ENCODE measurements at places on chromosomes 1 and 21.

- no peak for DNase-seq
These were observed 32.2 kb upstream of the RNF11 start for GRCh38 chr1:51203874-51204245.

- no peak for DNase-seq
These were observed 11.2 kb upstream of the PAX7 start for GRCh38 chr1:18619467-18619835.

GRCh38 chr1:54577612-54578011 lies 29.6 kb downstream of the ACOT11 start:
- DNase-seq, result no peak

DNA sequence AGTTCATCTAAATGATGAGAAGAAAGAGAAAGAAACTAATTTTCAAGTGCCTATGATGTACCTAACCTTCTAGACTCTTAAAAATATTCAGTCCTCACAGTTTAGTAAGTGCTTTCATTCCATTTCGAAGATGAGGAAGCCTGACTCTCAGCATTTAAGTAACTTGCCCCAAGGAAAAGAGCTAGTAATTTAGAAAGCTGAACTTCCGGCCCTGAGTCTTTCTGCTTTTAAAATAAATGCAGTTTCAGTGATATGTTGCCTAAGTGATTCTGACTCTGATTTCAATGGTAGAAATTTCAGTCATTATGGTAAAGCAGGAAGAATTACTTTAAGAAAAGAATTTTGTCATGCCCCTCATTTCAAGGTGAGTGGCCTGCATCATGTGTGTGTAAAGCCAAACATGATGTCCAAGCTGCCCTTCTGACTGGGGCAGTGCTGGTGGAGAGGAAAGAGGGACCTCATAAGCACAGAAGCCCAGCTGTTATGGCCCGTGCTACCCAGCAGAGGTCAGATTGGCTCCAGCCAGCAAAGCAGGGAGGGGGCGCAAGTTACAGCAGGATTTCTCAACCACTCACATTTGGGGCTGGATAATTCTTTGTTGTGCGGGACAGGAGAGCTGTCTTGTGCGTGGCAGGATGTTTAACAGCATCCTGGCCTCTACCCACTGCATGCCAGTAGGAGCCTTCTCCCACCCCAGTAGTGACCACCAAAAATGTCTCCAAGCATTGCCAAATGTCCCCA lies 10.7 kb downstream of the ATP1A4 start:
- DNase-seq, result no peak

DNA sequence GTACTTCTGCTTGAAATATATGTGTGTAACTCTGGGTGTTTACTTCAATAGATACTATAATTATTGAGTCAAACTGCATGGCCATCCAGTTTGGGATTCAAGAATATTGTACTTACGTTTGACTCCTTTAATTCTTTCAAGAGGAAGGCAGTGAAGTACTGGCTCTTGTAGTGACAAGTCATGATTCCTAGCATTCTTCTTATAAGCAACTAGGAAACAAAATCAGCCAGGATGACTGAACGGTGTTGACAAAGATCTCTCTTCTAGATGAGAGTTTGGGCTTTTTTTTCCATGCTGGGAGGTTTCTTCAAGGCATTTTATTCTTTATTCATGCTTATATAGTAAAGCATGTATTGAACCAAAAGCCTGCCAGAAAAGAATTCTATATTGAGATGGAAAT lies 58.3 kb downstream of the CLEC20A start:
- DNase-seq, result no peak

GRCh38 chr1:213998785-213999184 lies 11.0 kb downstream of the PROX1 start:
- no peak for DNase-seq

DNA sequence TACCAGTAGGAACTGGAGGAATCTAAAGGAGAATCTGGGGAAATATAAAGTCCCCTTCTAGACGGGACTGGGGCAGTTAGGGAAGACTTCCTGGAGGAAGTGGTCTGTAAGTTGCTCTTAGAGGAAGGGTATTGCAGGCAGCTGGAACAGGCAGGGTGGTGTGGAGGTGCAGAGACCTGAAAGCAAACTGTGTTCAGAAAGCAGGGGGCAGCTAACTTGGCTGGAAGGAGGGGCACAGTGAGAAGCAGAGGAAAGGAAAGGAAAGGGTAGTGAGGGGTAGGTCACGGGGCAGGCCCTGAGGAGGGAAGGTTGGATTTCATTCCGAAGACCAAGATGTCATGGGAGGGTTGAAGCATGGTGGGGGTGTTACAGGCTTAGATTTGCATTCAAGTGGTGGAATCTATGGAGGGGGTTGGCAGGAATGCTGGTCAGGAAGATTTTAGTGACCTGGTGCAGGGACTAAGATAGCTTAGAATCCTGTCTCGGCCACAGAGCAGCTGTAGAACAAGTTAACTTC lies 240.7 kb downstream of the FOXD2 start:
- no peak for DNase-seq

GRCh38 chr1:31397360-31398095 lies 15.5 kb upstream of the SERINC2 start:
- no peak for DNase-seq

GRCh38 chr1:89884718-89885596 lies 64.1 kb downstream of the LRRC8D start:
- DNase-seq, result no peak

DNA sequence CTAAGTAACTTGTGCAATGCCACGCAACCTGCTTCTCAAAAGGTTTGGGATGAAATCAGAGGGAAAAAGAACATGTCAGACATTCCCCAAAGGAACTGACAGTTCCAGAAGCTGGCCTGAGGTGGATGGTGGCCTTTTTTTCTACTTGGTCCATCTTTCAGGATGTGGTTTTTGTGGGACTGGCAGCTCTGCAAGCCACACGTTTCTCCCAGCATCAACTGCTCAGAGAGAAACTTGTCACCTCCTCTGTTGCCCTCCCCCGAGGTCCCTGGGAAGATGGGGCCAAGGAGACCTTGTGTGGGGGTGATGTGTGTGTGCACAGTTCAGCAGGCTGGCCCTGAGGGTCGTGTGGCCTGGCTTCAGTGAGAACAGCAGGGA lies 2.5 kb upstream of the DHRS3 start:
- no peak for DNase-seq

DNA sequence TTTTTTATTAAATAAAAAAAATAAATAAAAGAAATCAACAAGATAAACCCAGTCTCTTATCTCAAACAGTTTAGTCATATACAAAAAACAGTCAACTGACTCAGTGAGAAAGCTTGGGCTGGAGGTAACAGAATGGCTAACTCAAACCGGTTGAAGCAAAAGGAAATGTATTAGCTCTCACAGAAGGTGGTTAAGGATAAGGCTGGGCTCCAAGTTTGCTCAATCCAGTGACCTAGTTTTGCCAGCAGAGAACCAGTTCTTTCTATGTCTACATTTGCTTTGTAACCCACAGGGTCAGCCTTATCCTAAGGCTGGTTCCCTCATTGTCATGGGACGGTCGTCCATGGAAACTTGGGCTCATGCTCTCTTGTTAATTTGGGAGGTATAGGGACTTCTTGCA lies 144.5 kb upstream of the L1TD1 start:
- DNase-seq, result no peak

DNA sequence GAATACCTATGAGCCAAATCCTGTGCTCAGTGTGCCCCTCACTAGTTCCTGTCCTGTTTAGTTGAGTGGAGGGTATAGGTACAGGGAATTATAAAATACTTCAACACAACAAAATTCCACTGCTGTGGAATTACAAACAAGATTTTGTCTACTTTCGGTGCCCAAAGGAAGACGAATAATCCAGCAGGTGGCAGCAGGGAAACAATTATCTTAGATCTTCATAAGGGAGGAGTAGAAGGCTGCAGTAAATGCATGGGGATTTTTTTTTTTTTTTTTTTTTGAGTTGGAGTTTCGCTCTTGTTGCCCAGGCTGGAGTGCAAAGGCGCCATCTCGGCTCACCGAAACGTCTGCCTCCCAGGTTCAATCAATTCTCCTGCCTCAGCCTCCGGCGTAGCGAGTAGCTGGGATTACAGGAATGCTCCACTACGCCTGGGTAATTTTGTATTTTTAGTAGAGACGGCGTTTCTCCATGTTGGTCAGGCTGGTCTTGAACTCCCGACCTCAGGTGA lies 2.0 kb upstream of the PIP5K1A start:
- DNase-seq, result peak; percentile 32

- DNase-seq, result no peak
These were observed 202.6 kb downstream of the GRIK1 start for GRCh38 chr21:29737186-29737585.

GRCh38 chr1:223301371-223301770 lies 62.6 kb downstream of the SUSD4 start:
- DNase-seq, result no peak

DNA sequence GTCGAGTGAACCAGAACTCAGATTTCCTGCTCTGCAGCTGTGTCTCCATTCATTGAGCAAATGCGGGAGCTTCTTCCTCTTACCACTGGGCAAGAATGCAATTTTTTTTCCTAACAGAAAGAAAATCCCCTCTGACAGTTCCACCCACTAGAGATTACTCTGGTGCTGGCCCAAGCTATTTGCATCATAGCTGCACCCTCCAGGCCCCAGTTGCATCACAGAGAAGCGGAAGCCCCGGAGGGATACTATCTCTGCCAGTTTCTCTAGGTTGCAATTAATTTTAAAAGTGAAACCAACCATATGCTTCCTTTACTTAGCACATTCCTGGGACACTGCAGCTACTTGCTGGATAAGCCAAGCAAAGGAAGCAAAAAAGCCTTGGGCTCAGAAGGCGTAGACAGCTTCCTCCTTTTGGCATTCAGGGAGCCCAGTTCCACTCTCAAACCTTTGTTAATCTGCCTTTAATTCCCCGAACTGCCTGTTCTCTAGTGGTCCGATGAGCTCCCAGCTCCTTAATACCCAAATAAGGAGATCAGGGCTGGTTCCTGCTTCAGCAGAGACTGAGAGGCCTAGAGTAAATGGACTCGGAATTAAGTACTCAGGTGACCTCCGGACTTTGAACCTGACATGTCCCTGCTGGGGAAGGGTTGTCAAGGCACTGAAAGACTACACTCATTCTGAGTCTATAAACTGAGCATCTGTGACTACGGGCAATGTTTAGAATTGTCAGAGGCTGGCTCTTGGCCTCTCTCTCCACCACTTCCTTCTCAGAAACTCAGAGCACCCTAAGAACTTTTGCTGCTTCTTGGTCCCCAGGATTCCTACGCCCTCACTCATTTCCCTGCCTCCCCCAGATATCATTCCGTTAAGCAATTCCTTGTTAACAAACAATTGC lies 72.5 kb upstream of the TNFSF18 start:
- no peak for DNase-seq

GRCh38 chr1:203584035-203584434 lies 42.6 kb upstream of the ATP2B4 start:
- DNase-seq, result no peak

- no peak for DNase-seq
These were observed 29.8 kb downstream of the SHISAL2A start for GRCh38 chr1:52662645-52663313.

GRCh38 chr1:76095802-76096201 lies 21.3 kb downstream of the ST6GALNAC3 start:
- DNase-seq, result no peak

GRCh38 chr1:147773215-147773715 lies 12.9 kb upstream of the GJA5 start:
- no peak for DNase-seq

- DNase-seq, result no peak
These were observed 1.7 kb downstream of the ANKRD65 start for GRCh38 chr1:1419363-1419812.

- DNase-seq, result no peak
These were observed 6.4 kb downstream of the ADARB1 start for GRCh38 chr21:45080639-45081414.

DNA sequence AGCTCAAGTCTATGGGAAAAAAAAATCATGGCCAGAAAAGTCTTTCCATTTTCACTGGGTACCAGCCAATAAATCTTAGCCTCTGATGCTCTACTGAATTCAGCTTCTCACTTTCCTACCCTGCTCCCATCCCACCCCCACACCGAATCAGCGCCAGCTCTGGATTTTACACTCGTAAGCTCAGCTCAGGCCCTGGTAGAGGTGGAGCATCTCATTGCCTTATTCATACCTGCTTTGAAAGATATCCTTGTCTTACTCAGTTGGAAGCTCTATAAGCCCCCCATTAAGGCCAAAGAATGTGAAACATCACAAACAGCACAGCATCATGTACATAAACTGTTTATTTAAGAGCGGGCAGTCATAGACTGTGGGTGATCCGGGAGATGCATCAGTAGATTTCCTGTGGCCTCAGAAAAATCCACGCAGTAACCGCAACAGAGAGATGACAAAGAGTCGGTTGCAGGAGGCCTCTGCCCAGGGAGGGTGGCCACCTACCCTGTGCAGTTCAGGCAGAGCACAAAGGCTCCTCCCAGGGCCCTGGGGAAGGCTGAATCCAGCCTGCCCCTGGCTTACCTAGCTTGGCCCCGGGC lies 36.4 kb upstream of the ETS2 start:
- no peak for DNase-seq

- no peak for DNase-seq
These were observed 79.5 kb upstream of the SIPA1L2 start for GRCh38 chr1:232709386-232709785.

DNA sequence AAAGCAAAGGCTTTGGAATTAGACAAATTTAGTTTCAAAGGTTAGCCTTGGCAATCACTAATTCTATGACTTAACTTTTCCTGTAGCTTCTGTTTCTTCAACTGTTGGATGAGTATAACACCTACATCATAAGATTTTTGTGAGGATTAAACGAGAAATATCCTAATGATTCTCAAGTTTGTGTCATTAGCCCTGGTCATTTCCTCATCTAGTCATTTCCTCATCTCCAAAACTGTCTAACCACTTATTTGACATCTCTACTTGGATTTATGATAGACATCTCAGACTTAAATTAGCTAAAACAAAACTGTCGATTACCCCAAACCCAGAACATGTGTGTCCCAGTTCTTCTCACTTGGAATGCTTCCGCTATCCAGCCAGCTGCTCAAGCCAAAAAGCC lies 80.2 kb upstream of the CHODL start:
- no peak for DNase-seq

GRCh38 chr1:207866471-207867135 lies 44.3 kb downstream of the CD34 start:
- DNase-seq, result no peak

- DNase-seq, result no peak
These were observed 128.8 kb downstream of the CACNA1E start for GRCh38 chr1:181612100-181612499.

GRCh38 chr1:204549313-204549712 lies 33.1 kb downstream of the MDM4 start:
- no peak for DNase-seq

GRCh38 chr1:233094269-233094668 lies 143.9 kb downstream of the NTPCR start:
- no peak for DNase-seq

GRCh38 chr1:16076031-16076864 lies 2.8 kb upstream of the FAM131C start:
- DNase-seq, result no peak

DNA sequence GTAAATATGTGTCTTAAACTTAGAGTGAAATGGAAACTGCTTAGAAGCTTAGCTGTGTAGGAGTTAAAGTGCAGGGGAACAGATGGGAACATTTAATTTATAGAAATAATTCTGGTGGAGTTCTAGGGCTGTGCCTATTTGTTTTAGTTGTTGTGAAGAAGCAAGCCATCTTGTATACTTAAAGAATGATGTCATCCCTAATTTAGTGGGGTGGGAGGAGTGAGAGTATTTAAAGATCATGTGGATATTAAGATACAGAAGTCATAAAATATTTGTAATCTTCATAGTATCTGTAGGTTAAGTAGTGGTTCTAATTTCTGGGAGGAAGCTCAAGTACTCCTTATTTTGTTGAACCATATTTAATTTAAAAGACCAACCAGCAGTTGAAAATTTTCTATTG lies 41.5 kb downstream of the BACH1 start:
- DNase-seq, result no peak

GRCh38 chr1:8004803-8005573 lies 21.1 kb downstream of the ERRFI1 start:
- DNase-seq, result no peak

- no peak for DNase-seq
These were observed 27.3 kb upstream of the COL6A1 start for GRCh38 chr21:45954261-45954660.

Data from activated T-cell treated with anti-CD3 and anti-CD28 coated beads for 24 hours (primary cell).